ENCODE measurements at places on chromosomes 3 and 15. TPM values are rescaled to one million over a fixed set of nuclear protein-coding genes. Genes with fewer than 3 reads are reported as not detected.

The SERPINI2 gene
- not detected for total RNA-seq

The FOXL2NB gene
- total RNA-seq = under 0.01 TPM

The OSTN gene
- 10.4 TPM for total RNA-seq

The PLCH1 gene
- total RNA-seq = under 0.01 TPM

The ZPLD1 gene
- total RNA-seq = 0.19 TPM

The GOLIM4 gene
- total RNA-seq = 89.4 TPM

The EFHB gene
- total RNA-seq = under 0.01 TPM

The MYO5A gene
- total RNA-seq = 50.2 TPM

The THPO gene
- 0.28 TPM for total RNA-seq

The CEP19 gene
- total RNA-seq = 5.1 TPM

The SCAANT1 gene
- not detected for total RNA-seq

The LRRC31 gene
- not detected for total RNA-seq

The OXSR1 gene
- total RNA-seq = 40.6 TPM

The ULK3 gene
- 16.3 TPM for total RNA-seq

The USP50 gene
- total RNA-seq = not detected

The CASR gene
- total RNA-seq = not detected

The C15orf62 gene
- total RNA-seq = not detected

The P3H2 gene
- total RNA-seq = 56.0 TPM

The FURIN gene
- total RNA-seq = 39.5 TPM

The SI gene
- not detected for total RNA-seq

The LTK gene
- 0.19 TPM for total RNA-seq

The GRAMD1C gene
- 7.5 TPM for total RNA-seq

The GPR149 gene
- total RNA-seq = not detected

The SENP5 gene
- 56.7 TPM for total RNA-seq

The CATSPER2 gene
- total RNA-seq = 0.96 TPM

The LNP1 gene
- total RNA-seq = 5.9 TPM

The GNL3 gene
- 167 TPM for total RNA-seq

The LMCD1 gene
- total RNA-seq = 250 TPM

The ABI3BP gene
- total RNA-seq = 26.6 TPM

The TNNC1 gene
- total RNA-seq = 2.5 TPM

The CLDN1 gene
- 2.0 TPM for total RNA-seq

The ZNF592 gene
- 3.6 TPM for total RNA-seq

The TUSC7 gene
- not detected for total RNA-seq

The GOLGA6D gene
- not detected for total RNA-seq

The MME gene
- total RNA-seq = 157 TPM

The MITF gene
- 8.5 TPM for total RNA-seq

The FGF7 gene
- total RNA-seq = 236 TPM

The CD200R1L gene
- total RNA-seq = not detected

The HRH1 gene
- 9.6 TPM for total RNA-seq

The KCNAB1 gene
- 4.8 TPM for total RNA-seq

The ZNF660 gene
- 3.1 TPM for total RNA-seq

The LMAN1L gene
- not detected for total RNA-seq

The SV2B gene
- total RNA-seq = not detected

The NME9 gene
- not detected for total RNA-seq

The MCTP2 gene
- 0.58 TPM for total RNA-seq

The ANKUB1 gene
- not detected for total RNA-seq

The NOX5 gene
- total RNA-seq = under 0.01 TPM

The FSIP1 gene
- 1.3 TPM for total RNA-seq

The ALS2CL gene
- total RNA-seq = 3.7 TPM

The FBN1 gene
- total RNA-seq = 823 TPM

The MESP2 gene
- 0.77 TPM for total RNA-seq

The CLDN18 gene
- total RNA-seq = not detected

The TPRG1 gene
- 0.56 TPM for total RNA-seq
